Astrocyte (in vitro differentiated cells and primary cell): ENCODE measurements at places on chromosomes 7 and 10.

GRCh38 chr10:104613406-104613805, 27.7 kb upstream of the SORCS3 start:
- DNase-seq = no peak

DNA sequence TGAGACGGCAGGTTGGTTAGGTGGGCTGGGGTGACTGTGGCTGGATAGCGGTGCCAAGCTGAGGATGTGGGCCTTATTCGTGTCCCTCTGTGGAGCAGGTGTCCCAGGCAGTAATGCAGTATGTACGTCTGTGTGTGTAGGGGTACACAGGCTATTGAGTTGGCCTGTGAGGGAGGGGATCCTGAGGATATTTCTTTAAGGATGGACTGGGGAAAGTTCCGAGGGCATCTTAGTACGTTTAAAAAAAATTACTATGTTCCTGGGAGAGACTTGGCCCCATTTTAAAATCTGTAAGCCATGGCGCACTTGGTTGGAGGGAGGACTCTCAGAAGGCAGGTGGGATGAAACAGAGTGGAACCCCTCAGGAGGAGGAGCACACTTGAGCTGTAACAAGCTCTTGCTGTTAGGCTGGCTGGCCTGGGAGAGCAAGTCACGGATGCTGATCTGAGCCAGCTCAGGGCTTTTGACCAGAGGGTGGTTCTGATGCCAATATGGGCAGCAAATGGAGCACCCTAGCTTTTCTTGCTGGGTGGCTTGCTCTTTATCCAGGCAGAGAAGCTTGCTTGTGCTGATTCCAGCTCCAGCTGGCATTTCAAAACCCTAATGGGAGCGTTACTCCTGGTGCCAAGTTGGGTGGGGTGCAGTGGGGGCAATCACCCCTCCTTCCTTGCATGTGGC, 765 bp downstream of the WBP1L start:
- no peak for DNase-seq

DNA sequence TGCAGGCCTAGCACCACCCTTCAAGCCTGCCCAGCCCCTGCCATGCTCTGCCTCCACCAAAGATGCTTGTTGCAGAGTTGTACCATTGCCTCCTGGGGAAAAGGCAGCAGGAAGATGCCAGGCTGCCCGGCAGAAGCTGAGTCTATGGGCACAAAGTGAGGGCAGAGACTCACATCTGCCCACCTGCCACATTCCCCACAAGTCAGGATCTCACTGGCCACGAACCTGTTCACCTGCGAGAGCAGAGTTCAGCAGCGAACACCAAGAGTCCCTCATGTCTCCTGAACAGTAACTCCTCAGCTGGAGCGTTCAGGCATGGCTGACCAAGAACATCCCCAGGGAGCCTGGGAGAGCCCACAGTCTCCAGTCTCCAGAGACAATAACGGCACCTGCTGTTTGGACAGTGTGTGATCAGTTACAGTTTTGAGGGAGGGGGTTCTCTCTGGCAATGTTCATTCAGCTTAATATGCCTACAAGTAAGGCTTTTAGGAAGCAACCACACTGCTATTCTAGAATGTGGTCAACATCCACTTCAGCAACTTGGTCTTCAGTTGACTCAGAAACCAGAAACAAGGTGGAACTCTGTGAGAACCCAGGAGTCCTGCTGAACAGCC, 78.5 kb downstream of the GRID1 start:
- no peak for DNase-seq

GRCh38 chr7:116713918-116714317, 41.9 kb downstream of the MET start:
- peak; percentile 87 for DNase-seq

- DNase-seq = no peak
Observed at GRCh38 chr7:40455485-40455884, 320.7 kb downstream of the SUGCT start.
